ENCODE measurements at places on chromosomes 12 and 14.

GRCh38 chr14:32100175-32100574, 23.1 kb downstream of the ARHGAP5 start:
- no peak for DNase-seq

GRCh38 chr14:45254771-45255170, 1.8 kb upstream of the MIS18BP1 start:
- DNase-seq = no peak

- peak; percentile 59 for DNase-seq
Observed at GRCh38 chr14:70714055-70714550, 72.4 kb downstream of the TTC9 start.

- no peak for DNase-seq
Observed at GRCh38 chr12:112111931-112112330, 3.3 kb upstream of the NAA25 start.

DNA sequence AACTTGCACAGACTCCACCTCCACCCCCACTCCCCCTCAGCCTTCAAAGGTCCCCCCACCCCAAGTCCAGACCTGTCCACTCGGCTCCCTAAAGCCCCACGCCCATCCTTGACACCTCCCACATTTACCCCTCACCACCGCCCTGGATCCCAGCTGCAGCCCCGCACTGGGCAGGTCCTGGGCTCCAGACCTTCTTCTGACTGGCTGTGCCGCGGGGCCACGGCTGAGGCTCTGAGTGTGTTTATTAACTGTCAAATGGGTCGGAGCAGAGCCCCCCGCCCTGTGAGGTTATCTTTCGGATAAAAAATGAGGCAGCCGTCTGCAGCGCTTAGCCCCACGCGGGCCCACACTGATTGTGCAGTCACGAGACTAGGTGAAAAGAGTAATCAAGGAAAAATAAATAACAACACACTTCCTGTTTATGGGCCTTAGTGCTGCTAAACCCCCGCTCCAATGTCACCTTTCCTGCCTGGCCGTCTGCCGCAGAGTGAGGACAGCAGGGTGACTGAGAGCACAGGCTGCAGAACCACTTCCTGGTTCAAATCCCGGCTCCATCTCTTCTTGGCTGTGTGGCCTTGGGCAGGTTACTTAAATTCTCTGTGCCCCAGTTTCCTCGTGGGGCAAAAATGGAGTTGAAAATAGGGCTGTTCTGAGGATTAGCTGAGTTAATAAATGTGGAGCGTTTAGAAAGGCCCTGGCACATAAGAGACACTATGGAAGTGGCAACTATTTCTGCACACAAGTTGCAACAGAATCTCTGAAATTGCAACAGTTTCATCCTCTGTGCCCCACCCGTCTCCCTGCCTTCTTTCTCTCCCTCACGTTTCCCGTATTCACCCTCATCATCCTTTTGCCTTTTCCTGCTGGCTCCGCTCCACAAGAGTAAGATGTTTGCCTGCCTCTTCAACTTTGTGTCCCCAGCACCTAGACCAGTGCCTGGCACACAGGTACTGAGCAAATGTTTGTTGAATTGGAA, 9.4 kb downstream of the SETD1B start:
- DNase-seq = no peak

DNA sequence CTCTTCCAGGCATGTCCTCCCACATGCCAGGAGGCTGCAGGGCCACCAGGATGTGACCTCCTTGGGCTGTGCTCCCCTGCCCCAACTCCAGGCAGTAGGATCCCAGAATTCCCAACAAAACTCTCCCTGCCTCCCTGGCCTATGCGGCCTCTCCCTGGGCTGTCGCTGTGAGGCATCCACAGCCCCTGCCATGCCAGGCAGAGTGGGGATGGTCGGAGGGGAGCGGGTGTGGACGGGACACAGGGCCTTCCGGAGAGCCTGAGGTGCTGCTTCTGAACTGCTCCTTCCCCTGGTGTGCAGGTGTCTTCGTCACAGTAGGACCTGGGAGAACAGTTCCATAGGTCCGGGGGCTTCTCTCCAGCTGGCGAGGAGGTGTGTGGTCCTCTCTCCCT, 18.3 kb downstream of the GPR132 start:
- no peak for DNase-seq

DNA sequence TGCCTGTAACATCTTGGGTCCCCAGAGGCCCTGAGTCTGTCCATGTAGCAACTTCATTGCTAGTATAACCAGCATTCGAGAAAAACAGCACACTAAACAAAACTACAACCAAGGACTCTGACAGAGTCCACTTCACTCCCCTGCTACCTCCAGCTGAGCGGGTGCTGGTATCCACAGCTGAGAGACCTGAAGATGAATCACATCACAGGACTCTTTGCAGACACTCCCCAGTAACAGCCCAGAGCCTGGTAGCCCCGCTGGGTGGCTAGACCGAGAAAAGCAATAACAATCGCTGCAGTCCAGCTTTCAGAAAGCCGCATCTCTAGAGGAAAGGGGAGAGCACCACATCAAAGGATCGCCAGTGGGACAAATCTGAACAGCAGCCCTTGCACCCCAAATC, 9.0 kb upstream of the IQSEC3 start:
- no peak for DNase-seq

GRCh38 chr14:90807060-90807459, 9.2 kb downstream of the TTC7B start:
- DNase-seq = no peak

- DNase-seq = no peak
Observed at GRCh38 chr12:75833268-75833667, 198.3 kb downstream of the PHLDA1 start.

GRCh38 chr12:108538146-108538545, 22.8 kb downstream of the SART3 start:
- no peak for DNase-seq

DNA sequence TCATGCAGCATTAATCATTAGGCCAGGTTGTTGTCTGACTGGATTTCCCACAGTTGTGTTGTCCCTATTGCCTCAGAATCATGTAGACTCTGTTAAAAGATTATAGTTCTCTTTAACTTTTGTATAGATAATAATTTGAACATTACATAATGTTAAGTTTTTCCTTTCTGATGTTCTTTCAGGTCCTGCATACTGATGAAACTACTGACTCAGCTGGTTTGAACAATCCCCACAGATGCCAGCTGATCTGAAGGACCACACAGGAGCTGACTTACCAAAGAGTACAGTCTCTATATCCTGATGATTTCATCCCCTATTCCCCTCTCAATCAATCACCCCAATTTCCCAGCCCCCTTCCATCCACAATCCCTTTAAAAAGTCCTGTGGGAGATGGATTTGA, 341.2 kb upstream of the MGAT4C start:
- no peak for DNase-seq

DNA sequence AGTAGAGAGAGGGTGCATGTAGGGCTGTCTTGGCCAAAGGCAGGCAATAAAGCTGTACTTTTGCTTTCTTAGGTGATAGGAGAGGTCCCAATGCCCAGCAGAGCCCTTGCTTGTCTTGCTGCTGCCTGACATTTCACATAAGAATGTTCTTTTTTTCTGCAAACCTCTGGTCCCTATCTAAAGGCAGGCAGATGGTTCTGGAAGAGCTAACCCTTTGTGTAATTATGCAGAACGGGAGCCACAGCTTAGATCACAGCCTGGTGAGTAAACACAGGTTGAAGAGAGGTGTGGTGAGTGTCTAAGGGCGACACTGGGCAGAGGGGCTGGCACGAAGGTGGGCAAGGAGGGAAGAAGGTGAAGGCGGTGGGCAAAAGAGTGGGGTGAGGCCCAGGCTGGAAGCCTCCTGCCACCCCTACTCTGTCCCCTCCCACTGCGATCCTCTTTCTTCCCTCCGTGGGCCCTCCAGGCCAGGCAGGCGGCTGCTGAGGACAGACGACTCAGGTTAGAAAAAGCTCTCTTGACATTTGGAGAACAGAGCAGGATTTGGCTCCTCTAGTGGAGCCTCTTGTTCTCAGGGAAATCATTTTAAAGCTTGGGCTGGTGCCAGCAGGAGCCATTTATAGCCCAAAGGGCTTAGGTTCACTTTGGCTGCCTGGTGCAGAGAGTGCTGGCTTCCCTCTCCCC, 42.8 kb downstream of the PRMT8 start:
- DNase-seq = no peak

- no peak for DNase-seq
Observed at GRCh38 chr12:74043343-74043742, 494.3 kb upstream of the ATXN7L3B start.

- no peak for DNase-seq
Observed at GRCh38 chr14:96598332-96598928, 96.2 kb downstream of the PAPOLA start.

DNA sequence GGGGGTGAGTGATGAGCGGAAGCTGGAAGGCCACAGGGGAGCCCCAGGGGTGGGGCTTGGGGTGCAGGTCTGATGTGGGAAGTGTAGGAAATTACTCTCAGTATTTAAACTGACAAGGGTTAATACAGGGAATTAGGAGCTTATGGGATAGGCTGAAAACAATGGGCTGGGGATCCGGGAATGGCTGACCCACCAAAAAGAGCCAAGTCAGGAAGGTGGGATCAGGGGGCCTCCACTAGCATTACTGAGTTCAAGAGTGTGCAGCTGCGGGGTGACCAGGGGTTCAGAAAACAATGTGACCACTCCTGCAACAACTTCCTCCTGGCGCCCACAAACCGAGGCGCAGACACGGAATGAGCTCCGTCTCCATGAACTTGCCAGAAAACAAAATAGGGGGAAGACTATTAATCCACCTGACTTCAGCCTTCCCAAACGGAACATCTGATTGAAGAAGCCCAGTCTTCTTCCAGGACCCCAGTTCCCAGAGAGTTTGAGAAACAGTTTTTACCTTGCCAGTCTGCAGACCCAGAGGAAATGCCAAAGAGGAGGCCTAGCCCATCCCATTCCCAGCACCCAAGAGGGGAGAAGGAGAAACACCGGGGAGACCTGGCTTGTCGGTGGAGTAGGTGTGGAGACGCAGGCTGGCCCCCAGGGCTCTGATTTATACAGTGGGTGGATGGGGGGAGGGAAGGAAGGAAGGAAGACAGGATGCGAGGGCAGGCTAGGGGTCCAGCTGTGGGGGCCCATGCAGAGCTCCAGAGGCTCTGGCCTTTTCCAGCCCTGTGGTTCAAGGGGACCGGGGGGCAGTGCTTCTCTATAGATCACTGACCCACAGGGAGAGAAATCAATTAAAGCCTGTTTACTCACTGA, 16.5 kb upstream of the YY1 start:
- DNase-seq = no peak

GRCh38 chr12:13523536-13524307, 327.2 kb downstream of the EMP1 start:
- DNase-seq = no peak

DNA sequence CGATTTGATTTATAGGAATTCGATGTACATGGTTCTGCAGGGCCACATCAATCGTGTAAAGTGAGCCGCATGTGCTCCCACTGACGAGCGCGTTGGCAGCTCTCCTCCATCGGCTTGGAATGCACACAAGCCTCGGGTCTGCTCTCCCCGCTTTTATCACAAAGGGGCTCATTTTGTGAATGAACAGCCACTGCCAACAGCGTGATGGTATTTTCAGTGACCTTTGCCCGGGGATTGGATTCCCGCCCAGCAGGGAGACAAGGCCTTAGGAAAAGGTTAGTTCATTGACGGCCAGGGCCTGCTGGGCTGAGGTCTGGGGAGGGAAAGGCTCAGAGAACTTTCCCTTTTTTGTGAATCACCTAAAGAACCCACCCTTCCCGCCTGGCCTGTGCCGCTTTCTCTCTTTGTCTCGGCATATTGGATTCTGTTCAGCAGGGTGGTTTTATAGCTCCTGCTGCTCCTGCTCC, 232.1 kb downstream of the MSRB3 start:
- DNase-seq = no peak

DNA sequence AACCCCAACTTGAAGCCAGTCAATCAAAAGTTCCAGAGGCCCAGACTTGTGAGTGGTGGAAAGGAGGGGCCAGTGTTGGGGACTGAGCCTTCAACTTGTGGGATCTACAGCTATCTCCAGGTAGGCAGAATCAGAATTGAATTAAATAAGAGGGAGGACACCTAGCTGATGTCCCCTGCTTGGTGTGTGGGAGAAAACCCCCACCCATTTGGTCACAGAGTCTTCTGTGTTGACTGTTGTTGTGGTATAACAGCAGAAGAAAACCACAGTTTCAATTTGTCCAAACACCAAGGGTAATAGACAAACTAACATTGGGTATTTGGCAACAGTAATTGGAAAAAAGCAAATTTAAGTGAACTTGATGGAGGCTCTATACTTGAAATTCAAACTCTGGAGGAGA, 3.4 kb upstream of the GCH1 start:
- DNase-seq = no peak

GRCh38 chr12:122880668-122881067, 15.3 kb downstream of the VPS37B start:
- no peak for DNase-seq

GRCh38 chr12:91037276-91037675, 20.5 kb downstream of the KERA start:
- DNase-seq = no peak

DNA sequence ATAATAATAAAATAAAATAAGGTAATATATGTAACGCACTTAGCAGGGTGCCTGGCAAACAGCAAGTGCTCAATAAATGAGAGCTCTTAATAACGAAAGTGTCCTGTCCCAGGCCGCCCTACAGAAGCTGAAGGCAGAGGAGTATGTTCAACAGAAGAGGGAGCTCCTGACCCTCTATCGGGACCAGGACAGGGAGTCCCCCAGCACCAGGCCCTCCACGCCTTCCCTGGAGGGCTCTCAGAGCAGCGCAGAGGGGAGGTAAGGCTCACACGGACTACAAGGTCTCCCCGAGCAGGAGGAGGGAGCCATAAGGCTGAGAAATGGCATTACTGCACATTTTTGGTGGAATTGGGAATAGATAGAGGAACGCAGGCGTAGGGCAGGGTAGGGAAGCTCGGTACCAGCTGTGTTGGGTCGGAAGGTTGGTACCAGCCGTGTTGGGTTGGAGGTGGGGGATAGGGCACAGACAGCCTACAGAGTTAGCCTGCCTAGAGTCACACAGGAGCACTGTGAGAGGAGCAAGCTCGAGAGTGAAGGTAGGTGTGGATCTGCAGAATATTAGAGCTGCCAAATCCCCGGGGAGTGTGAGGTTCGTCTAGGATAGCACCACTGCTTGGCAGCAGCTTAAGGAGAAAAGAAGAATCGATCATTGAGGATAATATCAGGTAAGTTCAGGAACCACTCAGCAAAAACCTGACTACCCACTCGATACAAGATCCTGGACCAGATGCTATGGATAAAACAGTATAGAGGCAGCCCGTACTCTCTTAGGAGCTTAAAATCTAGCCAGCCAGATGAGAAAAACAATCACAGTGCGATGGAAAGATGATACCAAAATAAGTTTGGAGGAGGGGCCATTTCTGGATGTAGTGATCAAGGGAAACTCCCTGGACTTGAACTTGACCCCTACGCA, 15.3 kb downstream of the TNFRSF1A start:
- no peak for DNase-seq

DNA sequence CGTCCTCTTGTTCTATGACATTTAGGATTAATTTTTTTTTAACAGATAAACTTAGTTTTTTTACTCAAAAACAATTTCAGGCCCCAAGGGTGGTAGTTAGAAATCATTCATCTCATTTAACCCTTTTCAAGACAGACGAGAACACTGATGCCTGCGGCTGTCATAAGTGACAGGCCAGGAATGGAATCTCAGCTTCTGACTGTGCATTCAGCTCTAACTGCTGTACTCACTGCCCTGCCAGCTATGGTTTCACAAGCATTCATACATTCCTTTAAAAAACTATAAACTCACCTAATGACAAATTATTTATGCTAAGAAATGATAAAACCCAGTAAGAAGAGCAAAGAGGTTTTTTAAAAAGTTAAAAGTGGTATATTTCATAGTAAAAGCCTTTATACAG, 8.8 kb downstream of the DENND5B start:
- DNase-seq = no peak

GRCh38 chr12:43148691-43149090, 403.3 kb downstream of the ADAMTS20 start:
- no peak for DNase-seq

GRCh38 chr12:76033081-76034011, 1.8 kb upstream of the PHLDA1 start:
- DNase-seq = no peak

- DNase-seq = no peak
Observed at GRCh38 chr14:43471595-43471994, 1035.5 kb downstream of the FSCB start.

Measured in CD8-positive, alpha-beta memory T cell (primary cell).